H1 (cell line): ENCODE measurements at places on chromosomes 7 and 10. TPM values are rescaled to one million over a fixed set of nuclear protein-coding genes. Genes with fewer than 3 reads are reported as not detected.

The PRPS1L1 gene
- not detected in 2 replicates for polyA plus RNA-seq

The SLC13A1 gene
- polyA plus RNA-seq: not detected in 2 replicates

The KCNIP2 gene
- polyA plus RNA-seq: 2.7 and 3.5 TPM in 2 replicates

The MEIG1 gene
- not detected in 2 replicates for polyA plus RNA-seq

The WIPF3 gene
- 3.8 and 5.0 TPM in 2 replicates for polyA plus RNA-seq

The CALHM3 gene
- 0.42 and 0.60 TPM in 2 replicates for polyA plus RNA-seq

The EIF4H gene
- 323 and 414 TPM in 2 replicates for polyA plus RNA-seq

The SPDYE9 gene
- polyA plus RNA-seq: not detected in 2 replicates

The CYP26A1 gene
- 9.1 and 23.2 TPM in 2 replicates for polyA plus RNA-seq

The GPR141 gene
- polyA plus RNA-seq: 0.71 and 1.0 TPM in 2 replicates

The TRIL gene
- 3.9 and 4.9 TPM in 2 replicates for polyA plus RNA-seq

The SHH gene
- not detected in 2 replicates for polyA plus RNA-seq

The SPDYE2B gene
- polyA plus RNA-seq: not detected in 2 replicates

The CADPS2 gene
- polyA plus RNA-seq: 4.4 and 8.9 TPM in 2 replicates

The FAM149B1 gene
- 20.3 and 21.9 TPM in 2 replicates for polyA plus RNA-seq

The ANXA8L1 gene
- polyA plus RNA-seq: 0.20 TPM in 1 of 2 replicates, not detected in the other

The DNTT gene
- polyA plus RNA-seq: not detected in 2 replicates

The ZNF425 gene
- 3.4 and 4.5 TPM in 2 replicates for polyA plus RNA-seq

The CCL24 gene
- not detected in 2 replicates for polyA plus RNA-seq

The ZNF853 gene
- 4.3 and 4.4 TPM in 2 replicates for polyA plus RNA-seq

The TDRD1 gene
- 0.02 and 0.05 TPM in 2 replicates for polyA plus RNA-seq

The OIT3 gene
- polyA plus RNA-seq: not detected in 2 replicates

The PKD2L1 gene
- 0.20 and 0.33 TPM in 2 replicates for polyA plus RNA-seq

The VSTM4 gene
- polyA plus RNA-seq: 0.48 and 0.63 TPM in 2 replicates

The DMBT1 gene
- 0.02 and 0.03 TPM in 2 replicates for polyA plus RNA-seq

The DNAH11 gene
- 1.5 and 1.8 TPM in 2 replicates for polyA plus RNA-seq

The CDNF gene
- 0.27 and 0.67 TPM in 2 replicates for polyA plus RNA-seq

The SNCG gene
- 12.2 and 14.6 TPM in 2 replicates for polyA plus RNA-seq

The PRKCQ gene
- polyA plus RNA-seq: 6.8 and 9.1 TPM in 2 replicates

The ABCC2 gene
- 0.44 and 0.74 TPM in 2 replicates for polyA plus RNA-seq

The COL17A1 gene
- 0.35 and 0.52 TPM in 2 replicates for polyA plus RNA-seq

The MACROH2A2 gene
- 9.3 and 12.4 TPM in 2 replicates for polyA plus RNA-seq

The PDE6C gene
- polyA plus RNA-seq: not detected in 2 replicates

The HYAL4 gene
- polyA plus RNA-seq: not detected in 2 replicates

The DOCK4 gene
- polyA plus RNA-seq: 5.1 and 6.2 TPM in 2 replicates

The ASB4 gene
- not detected in 2 replicates for polyA plus RNA-seq

The SLIT1 gene
- polyA plus RNA-seq: 0.70 and 1.1 TPM in 2 replicates

The RET gene
- 6.7 and 10.4 TPM in 2 replicates for polyA plus RNA-seq

The CACNA2D1 gene
- 2.9 and 4.3 TPM in 2 replicates for polyA plus RNA-seq

The CYP3A7 gene
- not detected in 2 replicates for polyA plus RNA-seq

The GIMAP2 gene
- not detected in 2 replicates for polyA plus RNA-seq

The IFRD1 gene
- polyA plus RNA-seq: 17.1 and 23.0 TPM in 2 replicates

The UPK3B gene
- 5.9 and 14.2 TPM in 2 replicates for polyA plus RNA-seq

The HECW1 gene
- 2.9 and 5.8 TPM in 2 replicates for polyA plus RNA-seq

The ALOX5 gene
- polyA plus RNA-seq: 3.8 and 7.7 TPM in 2 replicates

The NANOS1 gene
- 2.3 and 3.9 TPM in 2 replicates for polyA plus RNA-seq
